ENCODE measurements at places on chromosomes 5 and 9. TPM values are rescaled to one million over a fixed set of nuclear protein-coding genes. Genes with fewer than 3 reads are reported as not detected.

GPR151 gene
- 1.2 TPM for total RNA-seq

TRPM6 gene
- 1.4 TPM for total RNA-seq

SOX30 gene
- total RNA-seq, result 6.3 TPM

CTNND2 gene
- 8.7 TPM for total RNA-seq

PCDHB9 gene
- total RNA-seq, result 1.9 TPM

MARCHF3 gene
- total RNA-seq, result 34.4 TPM

SAXO1 gene
- 1.9 TPM for total RNA-seq

C9 gene
- 0.24 TPM for total RNA-seq

SLC25A2 gene
- total RNA-seq, result 1.9 TPM

CA9 gene
- 13.0 TPM for total RNA-seq

SLC34A1 gene
- total RNA-seq, result 2.2 TPM
